ENCODE measurements at places on chromosomes 2 and 18. TPM values are rescaled to one million over a fixed set of nuclear protein-coding genes. Genes with fewer than 3 reads are reported as not detected.

GRCh38 chr2:205700331-205701132 is 18.2 kb downstream of the NRP2 start:
- peak; percentile 96 for DNase-seq

GRCh38 chr2:201983800-201984199 is 49.9 kb upstream of the FZD7 start:
- DNase-seq: no peak

- no peak for DNase-seq
Measured at GRCh38 chr2:170484552-170484951, 230.6 kb upstream of the SP5 start.

DNA sequence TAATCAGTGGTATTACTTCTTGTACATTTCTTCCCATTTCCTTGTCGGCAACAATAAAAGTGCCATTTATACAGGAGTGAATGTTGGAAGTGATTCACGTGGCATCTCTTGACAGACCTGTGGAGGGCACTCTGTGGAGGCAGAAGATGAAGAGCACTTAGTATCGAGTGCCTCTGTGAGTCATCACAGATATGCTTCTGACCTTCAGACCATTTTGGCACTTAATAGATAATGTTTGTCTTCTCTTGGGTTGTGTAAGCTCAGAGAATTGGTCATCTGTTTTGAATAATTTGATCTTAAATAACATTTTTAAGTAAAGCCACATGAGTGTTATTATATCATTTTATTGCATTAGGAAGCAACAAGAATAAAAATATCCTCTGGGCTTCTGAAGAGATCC is 305.5 kb downstream of the PTPRM start:
- peak; percentile 37 for DNase-seq

The CLIP4 gene
- total RNA-seq: 18.4 TPM

DNA sequence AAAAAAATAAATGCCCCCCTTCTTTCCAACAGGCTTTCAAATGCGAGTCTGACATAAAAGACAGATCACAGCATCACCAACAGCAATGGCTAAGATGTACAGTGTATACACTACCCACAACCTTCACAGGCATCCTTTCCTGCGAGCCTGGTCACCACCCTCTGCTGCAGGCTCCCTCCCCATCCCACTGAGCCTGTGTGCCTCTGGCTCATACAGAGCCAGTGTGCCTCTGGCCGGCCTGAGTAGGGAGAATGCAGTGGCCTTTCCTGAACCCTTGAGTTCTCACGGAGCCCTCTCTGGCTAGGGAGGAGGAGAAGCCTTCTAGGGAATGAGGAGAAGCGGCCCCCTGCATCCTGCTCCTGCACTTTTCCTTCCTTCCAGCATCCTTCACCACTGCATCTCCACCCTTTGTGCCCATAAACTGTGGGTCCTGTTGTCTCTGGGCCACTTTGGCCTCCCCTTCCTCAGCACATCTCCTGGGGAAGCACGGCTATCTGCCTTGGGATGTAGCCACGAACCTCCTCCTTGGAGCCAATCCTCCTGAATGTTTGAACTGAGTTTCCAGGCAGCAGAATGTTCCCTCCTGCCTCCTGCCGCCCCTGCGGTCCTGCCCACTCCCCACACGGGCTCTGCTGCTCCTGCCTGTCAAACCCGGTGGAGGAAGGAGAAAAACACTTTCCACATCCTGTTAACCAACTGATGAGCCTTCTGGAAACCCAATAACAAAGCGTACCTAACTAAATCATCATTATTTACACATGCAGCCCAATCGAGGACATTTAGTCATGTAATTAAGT is 22.5 kb downstream of the GYPC start:
- no peak for DNase-seq

The AGBL5 gene
- 19.9 TPM for total RNA-seq

All from astrocyte (in vitro differentiated cells and primary cell).